ENCODE measurements at places on chromosomes 13 and 19.
A peak's percentile ranks its signal among the peaks of the same experiment; 100 is the strongest.

DNA sequence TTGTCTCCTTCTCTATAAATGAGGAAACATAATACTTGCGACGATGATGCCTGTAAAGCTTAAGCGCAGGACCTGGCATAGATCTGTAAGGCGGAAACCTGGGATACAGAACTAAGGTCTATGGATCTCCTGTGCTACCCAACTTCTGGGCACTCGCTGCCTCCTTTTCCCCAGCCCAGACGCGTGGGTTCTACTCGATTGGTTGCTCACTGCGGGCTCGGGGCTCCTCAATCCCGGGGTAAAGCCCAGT, 615 bp upstream of the PSMC4 start:
- DNase-seq = no peak

DNA sequence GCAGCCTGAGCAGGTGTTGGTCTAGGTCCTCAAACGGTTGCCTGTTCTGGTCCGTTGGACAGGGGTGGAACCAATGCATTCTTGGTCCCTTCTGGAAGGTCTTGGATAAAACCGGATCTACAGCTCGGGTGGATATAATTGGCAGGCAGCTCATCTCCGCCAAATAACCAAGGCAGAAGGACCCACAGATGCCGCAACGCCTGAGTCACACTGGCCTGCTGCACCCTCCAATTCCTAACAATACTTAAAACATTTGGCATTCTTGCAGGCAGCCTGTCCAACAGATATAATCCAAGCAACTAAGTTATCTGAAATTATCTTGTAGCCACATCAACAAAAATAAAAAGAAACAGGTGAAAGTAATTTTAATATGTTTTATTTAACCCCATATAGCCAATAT, 59.0 kb upstream of the FGF14 start:
- DNase-seq = no peak

DNA sequence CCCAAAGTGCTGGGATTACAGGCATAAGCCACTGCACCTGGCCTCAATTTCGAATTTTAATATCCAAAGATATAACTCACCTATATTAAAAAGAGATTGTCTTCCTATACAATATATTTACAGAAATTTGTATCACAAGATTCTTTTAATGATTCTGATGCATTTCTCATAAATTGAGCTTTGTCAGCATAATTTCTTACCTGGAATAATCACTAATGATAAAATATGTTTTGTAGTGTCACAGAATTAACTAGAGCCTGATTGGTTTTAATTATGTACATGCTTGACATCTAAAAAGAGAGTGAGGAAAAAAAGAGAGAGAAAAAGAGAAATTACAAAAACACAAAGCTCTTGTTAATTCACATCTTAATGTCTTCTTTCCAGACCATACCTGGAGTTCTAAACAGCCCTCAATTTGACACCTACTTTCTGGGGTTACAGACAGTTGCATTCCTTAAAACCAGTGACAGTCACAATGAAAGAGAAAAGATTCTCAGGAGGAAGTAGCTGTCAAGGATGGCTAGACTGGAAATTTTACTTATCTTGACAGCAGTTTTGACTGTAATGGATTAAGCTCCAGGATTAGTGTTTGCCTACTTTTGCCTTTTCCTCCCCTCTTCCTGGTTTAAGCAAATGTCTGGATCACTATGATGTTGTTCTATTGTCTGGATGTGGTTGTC, 214.4 kb downstream of the SPRY2 start:
- DNase-seq = no peak

GRCh38 chr19:50537769-50538230, 24.1 kb upstream of the ASPDH start:
- peak; percentile 54 for DNase-seq

GRCh38 chr13:111049791-111050538, 65.1 kb upstream of the ARHGEF7 start:
- DNase-seq = no peak

- DNase-seq = no peak
Measured at GRCh38 chr19:34687348-34687747, 9.9 kb downstream of the ZNF302 start.

DNA sequence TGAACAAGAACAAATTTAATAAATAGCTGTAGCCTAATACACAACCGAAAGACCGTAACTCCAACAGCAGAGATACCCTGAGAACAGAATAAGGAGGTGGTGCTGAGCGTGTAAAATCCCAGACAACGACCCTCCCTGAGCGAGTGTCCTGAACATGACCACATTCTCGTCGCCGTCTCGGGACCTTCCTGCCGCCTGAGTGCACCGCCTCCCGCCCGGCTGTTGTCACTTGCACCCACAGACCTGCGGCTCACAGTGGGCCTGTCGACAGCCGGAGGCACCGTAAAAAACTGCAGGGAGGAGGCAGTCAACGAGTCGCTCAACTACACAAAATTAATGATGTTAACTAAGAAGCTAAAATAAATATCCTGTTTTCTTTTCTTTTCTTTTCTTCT, 35.8 kb upstream of the GRTP1 start:
- no peak for DNase-seq

GRCh38 chr19:14529254-14530004, at the start of gene TECR:
Gene TECR, plus strand, starts transcription at chr19:14529594. Its CDS starts 103 bp downstream, at chr19:14529697.
- DNase-seq = peak; percentile 100

DNA sequence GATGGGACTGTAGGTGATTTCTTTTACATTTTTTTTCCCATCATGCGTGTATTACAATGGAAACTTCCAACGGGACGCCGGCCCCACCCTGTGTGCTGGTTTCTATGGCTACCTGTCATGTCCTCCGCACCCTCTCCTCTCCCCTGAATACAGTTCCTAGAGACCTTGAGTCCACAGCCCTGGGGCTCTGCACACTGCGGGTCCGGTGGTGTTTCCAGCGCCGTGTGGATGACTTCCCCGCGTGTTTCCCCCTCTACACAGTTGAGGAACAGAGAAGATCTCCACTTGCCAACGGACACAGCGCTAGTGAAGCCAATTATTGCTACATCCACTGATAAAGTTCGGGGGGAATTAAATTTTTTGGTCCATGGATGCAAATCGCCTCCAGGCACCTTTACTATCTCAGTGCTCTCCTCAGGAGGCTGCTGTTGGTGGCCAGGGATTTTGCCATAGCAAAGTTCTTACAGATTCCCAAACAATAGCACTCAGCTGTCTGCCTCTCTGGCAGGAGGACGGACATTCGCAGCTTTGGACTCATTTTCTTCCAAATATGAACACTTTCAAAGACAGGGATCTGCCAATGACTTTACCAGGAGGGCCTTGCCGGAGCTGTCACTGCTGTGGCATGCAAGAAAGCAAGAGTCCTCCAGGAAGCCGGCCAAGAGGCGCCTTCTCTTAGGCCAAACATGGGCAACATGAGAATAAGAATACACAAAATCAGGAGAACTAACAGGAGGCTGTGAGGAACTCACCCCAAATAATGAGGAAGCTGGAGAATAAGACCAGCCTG, 39.3 kb upstream of the GAS6 start:
- DNase-seq = no peak

DNA sequence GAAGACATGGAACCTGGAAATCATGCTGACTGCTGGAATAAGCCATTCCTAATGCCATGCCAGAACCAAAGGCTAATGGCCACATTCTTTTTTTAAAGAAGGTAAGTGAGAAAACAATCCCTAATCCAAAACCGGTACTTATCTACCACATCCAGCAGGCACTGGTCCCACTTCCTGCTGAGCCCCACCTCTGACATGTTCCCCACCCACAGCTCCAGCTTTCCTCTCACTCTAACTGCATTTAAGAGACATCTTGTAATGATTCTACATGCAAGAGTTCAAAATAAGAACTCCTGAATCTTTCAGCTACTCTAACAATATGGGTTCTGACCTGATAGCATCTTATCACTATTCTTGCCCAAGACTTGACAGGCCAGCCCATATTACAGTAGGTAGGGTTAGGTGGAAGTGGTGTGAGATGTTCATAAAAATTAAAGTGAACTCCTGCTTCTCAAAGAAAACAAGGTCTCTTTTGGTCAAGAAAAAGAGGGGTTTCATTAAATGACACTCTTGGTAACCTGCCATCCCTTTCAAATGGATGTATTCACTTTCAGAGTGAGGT, 41.9 kb downstream of the N4BP2L2 start:
- no peak for DNase-seq

DNA sequence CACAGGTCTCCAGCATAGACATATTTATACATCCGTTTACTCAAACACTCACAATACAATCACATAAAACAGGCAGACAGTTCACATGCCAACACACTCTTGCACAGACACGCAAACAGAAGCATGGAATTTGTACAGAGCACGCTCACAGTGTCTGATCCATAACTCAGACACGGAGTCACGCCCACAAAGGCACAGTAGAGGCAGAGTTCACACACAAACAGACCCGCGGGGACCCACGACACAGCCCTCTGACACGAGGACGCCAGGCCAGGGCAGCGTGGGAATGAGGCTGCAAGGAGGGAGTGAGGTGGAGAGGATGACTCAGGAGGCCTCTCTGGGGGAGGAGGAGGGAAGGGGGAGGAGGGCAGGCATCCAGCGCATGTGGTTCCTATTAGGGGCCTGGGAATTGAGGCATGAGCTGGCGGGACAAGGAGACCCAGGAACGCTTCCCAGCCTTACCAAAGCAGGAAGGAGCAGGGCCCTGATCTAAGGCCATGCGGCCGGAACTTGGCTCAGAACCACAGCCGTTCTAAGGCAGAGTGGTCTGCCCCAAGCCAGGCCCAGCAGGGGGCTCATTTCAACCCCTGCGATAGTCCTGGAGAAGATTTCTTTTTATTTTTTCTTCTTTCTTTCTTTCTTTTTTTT, 9.1 kb upstream of the OLFM2 start:
- DNase-seq = no peak

DNA sequence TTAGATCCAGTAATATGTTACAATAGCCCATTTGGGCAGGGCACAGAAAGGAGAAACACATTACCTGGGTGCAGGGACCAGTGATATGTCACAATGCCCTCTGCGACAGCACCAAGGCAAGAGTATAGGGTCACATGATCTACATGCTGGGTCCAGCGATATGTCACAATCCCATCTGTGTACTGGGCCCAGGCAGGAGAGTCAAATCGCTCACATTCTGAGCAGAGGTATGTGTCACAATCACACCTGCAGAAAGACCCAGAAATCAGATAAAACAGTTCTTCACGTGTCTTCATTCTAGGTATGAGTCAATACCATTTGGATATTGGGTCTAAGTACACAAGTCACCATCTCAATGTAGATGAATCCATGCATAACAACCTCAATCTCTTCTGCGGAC, 7.1 kb upstream of the ZNF43 start:
- DNase-seq = no peak

DNA sequence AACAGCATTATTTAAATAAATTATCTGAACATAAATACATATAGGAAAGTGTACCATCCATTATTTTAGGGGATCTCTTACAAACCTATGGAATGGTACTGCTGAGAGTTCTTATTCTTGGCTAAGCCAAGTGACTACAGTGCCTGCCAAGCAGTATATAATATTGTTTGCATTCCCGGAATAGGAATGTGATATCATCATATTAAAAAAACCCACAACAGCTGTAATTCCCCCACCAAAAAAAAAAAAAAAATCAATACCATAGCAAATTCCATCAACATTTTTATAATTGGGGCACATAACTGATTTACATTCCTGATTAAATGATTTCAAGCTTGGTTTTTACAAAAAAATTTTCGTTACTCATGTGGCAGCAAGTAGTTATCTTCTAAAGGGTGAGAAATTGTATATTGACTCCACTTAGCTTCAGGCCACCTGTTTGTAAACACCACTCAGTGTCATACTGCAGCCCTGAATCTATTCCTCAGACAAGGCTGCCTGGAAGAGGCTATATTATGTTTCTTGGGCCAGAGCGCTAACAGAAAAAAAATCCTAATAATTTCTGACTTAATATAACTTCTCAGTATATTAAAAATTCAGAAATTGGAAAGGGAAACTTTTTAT, 278.1 kb downstream of the DNAJC15 start:
- no peak for DNase-seq

- DNase-seq = no peak
Measured at GRCh38 chr13:97135883-97136282, 86.2 kb upstream of the MBNL2 start.

- no peak for DNase-seq
Measured at GRCh38 chr19:31296741-31297390, 52.4 kb downstream of the TSHZ3 start.

DNA sequence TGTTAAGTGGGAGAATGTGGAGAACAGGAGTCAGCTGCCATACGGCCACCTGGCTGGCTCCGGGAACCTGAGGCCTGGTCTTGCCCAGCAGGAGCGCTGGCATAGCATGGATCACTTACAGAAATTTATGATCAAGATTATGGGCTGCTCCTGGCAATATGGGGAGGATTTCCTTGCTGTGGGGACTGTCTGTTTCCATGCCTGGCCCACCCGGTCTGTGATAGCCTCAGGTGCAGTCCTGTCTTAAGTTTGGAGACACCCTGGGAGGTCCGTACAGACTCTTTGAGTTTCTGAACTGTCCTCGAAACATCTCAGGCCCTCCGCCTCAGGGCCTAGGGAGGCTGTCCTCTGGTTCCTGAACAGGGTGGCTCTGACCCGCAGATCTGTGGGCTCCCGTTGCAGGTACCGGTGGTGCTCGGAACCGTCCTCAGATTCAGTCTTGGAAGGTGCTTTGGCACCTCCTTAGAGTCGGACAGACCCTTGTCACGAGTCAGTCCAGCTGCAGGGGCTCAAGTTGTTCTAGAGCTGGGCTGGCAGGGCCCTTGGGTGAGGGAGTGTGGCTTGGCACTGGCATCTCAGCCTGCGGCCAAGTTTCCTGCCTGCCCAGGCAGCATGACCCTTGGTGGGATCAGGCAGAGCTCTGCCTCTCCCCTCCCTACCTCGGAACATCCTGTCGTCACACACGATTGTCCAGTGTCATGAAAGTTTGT, 4.9 kb downstream of the TFDP1 start:
- DNase-seq = no peak

- peak; percentile 53 for DNase-seq
Measured at GRCh38 chr19:45569619-45570421, 14.8 kb downstream of the OPA3 start.

DNA sequence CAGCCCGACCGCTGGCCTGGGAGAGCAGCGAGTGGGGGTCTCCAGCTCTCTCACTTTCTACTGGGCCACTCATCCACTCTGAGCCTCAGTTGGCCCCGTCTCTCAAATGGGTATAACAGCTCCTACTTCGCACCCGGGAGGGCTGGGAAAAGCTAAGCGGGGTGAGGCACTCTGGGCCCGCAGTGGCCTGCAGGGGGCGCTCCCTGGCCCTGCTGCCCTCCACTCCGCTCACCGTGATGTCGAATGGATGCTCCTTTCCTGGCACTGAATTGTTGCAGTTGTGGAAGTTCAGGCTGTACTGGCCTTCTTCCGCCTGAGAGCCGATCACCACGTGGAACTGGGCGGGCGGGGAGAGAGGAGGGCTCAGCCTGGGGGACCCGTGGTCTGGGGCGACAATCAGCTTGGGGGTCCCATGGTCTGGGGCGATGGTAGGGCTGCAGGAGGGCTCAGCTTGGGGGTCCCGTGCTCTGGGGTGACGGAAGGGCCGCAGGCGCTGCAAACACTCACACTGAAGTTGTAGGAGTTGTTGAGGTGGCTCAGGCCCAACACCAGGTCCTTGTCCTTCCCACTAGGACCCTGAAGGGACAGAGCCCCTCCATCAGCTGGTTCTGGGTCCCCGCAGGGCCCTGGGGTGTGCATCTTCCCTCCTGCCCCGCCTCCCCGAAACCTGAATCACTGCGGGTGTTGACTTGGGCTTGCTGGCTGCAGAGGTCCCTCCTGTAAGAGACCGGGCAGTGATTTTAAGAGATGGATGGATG, 3.9 kb downstream of the GPR108 start:
- no peak for DNase-seq
